ENCODE measurements at places on chromosomes 4 and X.

DNA sequence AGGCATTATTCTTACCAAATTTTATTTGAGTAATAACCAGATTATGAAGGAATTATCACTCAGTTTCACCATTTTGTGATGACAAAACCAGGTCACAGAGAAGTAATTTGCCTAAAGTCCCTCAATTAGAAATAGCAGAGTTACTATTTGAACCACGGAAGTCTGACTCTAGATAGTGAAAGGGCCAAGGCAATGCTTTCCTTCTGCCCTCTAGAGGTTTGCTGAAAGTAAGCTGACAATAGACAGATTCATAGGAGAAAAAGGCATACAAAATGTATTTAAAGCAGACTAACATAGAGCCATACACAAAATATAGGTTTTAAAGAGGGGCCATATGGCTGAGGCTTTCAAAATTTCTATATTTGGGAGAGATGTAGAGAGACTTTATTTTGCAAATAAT, 43.1 kb downstream of the CXXC4 start:
- H3K27ac ChIP-seq, result no peak overlapping the region
- H3K36me3 ChIP-seq, result no peaks in the 10 kb centered on the region
- peak; percentile 7 for DNase-seq
- H3K4me1 ChIP-seq, result no peaks in the 10 kb centered on the region

GRCh38 chr4:77465271-77465670, 140.3 kb upstream of the CXCL13 start:
- H3K4me3 ChIP-seq, result no peak overlapping the region
- no peaks in the 10 kb centered on the region for H3K36me3 ChIP-seq
- DNase-seq, result no peak
- no peaks in the 10 kb centered on the region for H3K27me3 ChIP-seq
- no peaks in the 10 kb centered on the region for H3K4me1 ChIP-seq
- no peak overlapping the region for H3K27ac ChIP-seq

DNA sequence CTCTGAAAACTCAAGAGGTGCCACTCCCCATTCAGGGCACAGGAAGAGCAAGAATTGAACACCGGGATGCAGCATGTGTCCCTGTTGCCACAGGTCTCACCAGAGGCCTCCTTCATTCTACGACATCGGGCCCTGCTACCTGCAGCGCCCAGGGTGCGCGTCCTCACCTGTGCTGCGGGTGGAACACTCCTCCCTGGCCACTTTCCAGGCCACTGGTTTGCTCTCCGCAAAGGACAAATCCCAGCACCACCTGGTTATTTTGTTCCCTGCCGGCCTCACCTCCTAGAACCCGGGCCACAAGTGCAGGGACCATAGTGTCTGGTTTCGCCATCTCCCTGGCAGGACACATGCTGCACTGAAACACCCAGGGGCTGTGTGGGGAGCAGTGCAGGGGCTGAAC, 14.3 kb upstream of the FAM3A start:
- no peak overlapping the region for H3K4me3 ChIP-seq
- H3K27ac ChIP-seq, result no peak overlapping the region
- H3K4me1 ChIP-seq, result peaks cover 17% of the 10 kb centered on the region
- H3K36me3 ChIP-seq, result peaks cover 22% of the 10 kb centered on the region
- DNase-seq, result no peak
- no peaks in the 10 kb centered on the region for H3K27me3 ChIP-seq

DNA sequence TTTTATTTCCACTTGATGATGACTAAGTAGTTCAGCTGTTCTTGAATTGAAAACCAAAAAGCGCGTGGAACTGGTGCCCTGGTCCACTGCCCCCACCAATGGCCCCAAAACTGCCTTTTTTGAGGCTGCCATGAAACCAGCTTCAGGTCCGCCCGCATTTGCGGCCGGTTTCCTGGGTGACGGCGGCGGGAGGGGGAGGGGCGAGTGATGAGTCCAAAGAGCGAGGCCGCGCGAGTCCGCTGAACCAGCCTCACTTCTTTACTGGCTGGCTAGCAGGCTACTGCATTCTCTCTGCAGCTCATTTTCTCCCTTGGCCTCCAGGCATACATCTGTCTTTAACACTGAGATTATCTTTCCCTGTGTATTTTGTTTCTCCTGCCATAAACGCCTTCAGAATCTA, 72.9 kb upstream of the FABP2 start:
- no peaks in the 10 kb centered on the region for H3K4me1 ChIP-seq
- H3K27me3 ChIP-seq, result no peaks in the 10 kb centered on the region
- no peaks in the 10 kb centered on the region for H3K36me3 ChIP-seq
- no peak overlapping the region for H3K4me3 ChIP-seq
- no peak for DNase-seq

DNA sequence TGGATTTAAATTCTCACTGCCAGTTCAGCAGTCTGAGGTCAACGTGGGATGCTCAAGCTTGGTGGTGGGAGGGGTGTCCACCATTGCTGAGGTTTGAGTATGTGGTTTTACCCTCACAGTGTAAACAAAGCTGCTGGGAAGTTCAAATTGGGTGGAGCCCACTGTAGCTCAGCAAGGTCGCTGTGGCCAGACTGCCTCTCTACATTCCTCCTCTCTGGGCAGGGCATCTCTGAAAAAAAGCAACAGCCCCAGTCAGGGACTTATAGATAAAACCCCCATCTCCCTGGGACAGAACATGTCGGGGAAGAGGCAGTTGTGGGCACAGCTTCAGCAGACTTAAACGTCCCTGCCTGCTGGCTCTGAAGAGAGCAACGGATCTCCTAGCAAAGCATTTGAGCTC, 14.9 kb upstream of the RRAGB start:
- no peaks in the 10 kb centered on the region for H3K4me1 ChIP-seq
- H3K27me3 ChIP-seq, result no peaks in the 10 kb centered on the region
- no peak overlapping the region for H3K4me3 ChIP-seq
- no peaks in the 10 kb centered on the region for H3K36me3 ChIP-seq
- no peak for DNase-seq
- H3K27ac ChIP-seq, result no peak overlapping the region

DNA sequence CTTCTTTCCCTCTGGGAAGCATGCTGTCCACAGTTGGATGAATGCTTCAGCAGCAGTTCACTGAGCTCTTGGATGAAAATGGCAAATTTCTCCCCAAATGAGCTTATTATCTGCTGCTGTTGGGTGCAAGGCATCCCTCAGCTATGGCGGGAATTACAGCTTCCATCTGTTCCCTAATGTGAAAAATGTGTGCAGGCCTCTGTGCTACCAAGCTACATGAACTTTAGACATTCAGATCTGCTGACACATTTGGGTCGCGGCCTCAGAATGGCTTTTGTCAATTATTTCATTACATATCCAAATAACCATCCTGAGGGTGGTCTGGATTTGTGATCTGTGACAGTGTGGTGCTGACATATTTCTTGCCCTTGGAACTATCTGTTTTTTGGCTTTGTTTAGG, 119.5 kb upstream of the SCML1 start:
- H3K4me1 ChIP-seq, result peaks cover 15% of the 10 kb centered on the region
- H3K36me3 ChIP-seq, result no peaks in the 10 kb centered on the region
- DNase-seq, result no peak

DNA sequence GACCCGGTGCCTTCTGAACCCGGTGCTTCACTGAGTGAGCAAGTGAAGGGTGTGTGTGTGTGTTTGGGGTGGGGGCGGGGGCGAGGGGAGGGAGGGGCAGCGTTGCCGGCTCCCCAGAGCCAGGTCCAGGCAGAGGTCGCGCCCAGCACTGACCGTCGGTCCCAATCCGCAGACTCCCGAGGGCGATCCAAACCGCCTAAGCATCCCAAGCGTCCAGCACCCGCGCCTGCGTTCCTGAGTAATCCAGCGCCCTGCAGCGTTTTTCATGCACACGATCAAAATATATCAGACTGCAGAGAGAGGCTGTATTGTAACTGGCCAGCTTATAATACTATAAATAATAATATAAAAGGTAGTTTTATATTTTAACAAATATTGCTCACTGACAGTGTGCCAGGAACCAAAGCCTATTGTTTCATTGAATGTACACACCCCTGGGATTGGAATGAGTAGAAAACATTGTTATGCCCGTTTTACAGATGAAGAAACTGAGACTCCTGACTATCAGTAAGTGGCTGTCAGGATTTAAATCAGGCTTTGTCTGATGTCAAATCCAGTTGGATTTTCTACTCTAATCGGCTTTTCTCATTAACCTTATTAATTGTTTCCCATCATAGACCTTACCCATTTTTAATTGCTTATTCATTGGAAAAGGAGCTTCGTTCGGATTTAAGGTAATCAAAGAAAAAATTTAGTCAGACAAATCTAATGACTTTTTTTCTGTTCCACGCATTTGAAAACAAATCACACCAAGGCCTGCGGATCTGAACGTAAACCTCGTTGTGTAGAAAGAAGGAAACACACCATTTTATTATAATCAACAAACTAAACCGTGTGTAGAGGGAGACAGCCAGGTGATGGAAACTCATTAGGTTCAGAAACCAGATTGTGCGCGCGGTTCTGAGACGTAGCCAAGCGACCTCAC, 4.0 kb upstream of the NKX3-2 start:
- no peak overlapping the region for H3K27ac ChIP-seq
- H3K4me3 ChIP-seq, result no peak overlapping the region
- H3K36me3 ChIP-seq, result no peaks in the 10 kb centered on the region
- DNase-seq, result no peak

Data from large intestine (tissue), 12 donors.